ENCODE measurements at places on chromosomes 2 and 18. TPM values are rescaled to one million over a fixed set of nuclear protein-coding genes. Genes with fewer than 3 reads are reported as not detected.

GRCh38 chr2:13005761-13006335, 289.1 kb downstream of the TRIB2 start:
- DNase-seq = no peak

DNA sequence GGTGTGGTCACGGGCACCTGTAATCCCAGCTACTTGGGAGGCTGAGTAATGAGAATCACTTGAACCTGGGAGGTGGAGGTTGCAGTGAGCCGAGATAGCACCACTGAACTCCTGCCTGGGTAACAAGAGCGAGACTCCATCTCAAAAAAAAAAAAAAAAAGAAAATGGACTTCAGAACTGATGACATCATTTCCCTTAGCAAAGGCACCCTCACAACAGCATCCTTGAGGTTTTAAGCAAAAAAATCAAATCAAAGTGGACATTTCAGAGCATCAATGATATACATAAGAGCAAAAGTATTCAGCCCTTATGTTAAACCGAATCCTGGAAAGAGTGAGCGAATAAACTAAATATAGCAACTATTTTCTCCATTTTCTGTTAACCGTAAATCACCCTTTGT, 45.3 kb downstream of the EPB41L3 start:
- DNase-seq = no peak

The ST8SIA5 gene
- 0.16 TPM for total RNA-seq

- no peak for DNase-seq
Measured at GRCh38 chr2:112023707-112024106, 31.4 kb upstream of the TMEM87B start.
